Central memory CD4-positive, alpha-beta T cell (primary cell): ENCODE measurements at places on chromosomes 7 and 10.
A peak's percentile ranks its signal among the peaks of the same experiment; 100 is the strongest.

GRCh38 chr10:29866356-29866755 lies 193.0 kb downstream of the JCAD start:
- no peak for DNase-seq

DNA sequence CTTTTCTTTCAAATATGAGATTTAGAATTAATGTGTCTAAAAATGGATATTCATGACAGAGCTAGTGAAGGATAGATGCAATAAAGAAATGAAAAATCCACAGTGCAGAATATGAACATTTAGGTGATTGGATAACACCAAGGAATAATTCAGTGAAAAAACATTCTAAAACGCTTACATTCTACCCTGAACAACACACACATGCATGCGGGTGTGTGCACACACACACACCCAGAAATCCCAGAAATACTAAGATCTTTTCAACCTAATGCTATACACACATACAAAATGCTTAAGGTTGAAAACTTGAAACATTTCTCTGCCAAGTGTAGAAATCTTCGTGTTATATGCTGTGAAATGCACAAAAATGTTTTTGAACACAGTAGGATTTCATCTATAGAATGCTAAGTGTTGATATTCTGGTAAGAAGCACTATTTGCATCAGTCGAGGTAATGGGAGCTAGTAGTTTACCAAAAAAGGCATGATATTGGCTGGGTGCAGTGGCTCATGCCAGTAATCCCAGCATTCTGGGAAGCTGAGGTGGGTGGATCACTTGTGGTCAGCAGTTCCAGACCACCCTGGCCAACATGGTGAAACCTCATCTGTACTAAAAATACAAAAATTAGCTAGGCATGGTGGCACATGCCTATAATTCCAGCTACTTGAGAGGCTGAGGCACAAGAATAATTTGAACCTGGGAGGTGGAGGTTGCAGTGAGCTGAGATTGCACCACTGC lies 600.6 kb downstream of the PHTF2 start:
- no peak for DNase-seq

GRCh38 chr10:97131666-97132065 lies 54.1 kb downstream of the SLIT1 start:
- no peak for DNase-seq

- DNase-seq = no peak
Observed at GRCh38 chr7:69633122-69633831, 35.0 kb downstream of the AUTS2 start.

GRCh38 chr7:26375726-26376174 lies 84.1 kb downstream of the SNX10 start:
- DNase-seq = no peak

- no peak for DNase-seq
Observed at GRCh38 chr10:32105782-32106382, 49.7 kb upstream of the KIF5B start.

DNA sequence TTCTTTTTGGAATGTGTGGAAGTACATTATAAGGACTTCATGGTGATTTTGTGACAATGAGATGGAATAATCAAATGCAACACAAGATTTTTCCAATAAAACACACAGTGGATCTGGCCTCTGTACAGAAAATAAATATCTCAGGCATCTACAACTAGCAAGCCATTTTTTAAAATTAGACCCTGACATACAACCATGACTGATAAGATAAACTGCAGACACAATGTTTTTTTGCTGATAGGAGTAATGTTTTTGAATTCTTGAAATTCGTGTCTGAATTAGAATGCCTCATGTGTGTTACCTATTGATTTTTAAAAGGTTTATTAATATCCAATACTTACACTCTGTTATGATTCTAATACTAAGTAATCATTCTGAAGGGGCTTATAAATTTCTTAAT lies 328.1 kb downstream of the HGF start:
- no peak for DNase-seq

GRCh38 chr7:100176096-100177044 lies 811 bp downstream of the GPC2 start:
- DNase-seq = no peak

GRCh38 chr7:21368317-21368716 lies 59.6 kb upstream of the SP4 start:
- no peak for DNase-seq

- DNase-seq = peak; percentile 1
Observed at GRCh38 chr10:8034466-8035005, 20.0 kb upstream of the GATA3 start.

GRCh38 chr7:11415101-11415500 lies 416.9 kb downstream of the THSD7A start:
- DNase-seq = no peak

DNA sequence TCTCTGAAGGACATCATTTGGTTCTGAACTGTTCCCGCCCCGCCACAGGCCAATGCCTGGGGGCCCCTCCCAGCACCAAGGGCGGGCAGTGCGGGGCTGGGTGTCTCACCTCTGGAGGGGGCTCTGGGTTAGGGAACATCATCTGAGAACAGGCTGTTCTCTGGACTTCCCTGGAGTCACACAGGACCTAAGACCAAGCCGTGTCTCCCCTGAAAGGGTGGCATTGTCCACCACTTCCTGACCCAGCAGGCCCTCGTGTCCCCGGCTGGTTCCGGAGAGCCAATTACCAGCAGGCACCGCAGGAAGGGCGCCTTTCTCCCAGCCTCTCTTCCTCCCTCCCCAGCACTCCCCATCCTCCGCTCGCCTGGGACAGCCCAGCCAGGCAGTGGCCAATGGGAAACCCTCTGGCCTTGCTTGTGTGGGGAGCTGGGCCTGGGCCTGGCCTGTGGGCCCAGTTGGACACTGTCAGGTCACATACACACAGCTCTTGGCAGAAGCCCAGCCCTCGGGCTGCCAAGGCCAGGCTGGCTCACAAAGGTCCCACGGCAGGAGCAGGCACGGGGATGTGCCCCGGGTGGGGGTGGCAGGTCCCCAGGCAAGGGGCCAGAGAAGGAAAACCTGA lies 119.5 kb downstream of the SPDYE5 start:
- DNase-seq = no peak

GRCh38 chr10:6734286-6734685 lies 154.2 kb upstream of the PRKCQ start:
- no peak for DNase-seq

- DNase-seq = no peak
Observed at GRCh38 chr7:255038-255435, 34.9 kb upstream of the FOXL3 start.

GRCh38 chr7:135185471-135186260 lies 15.2 kb upstream of the CYREN start:
- DNase-seq = no peak

- DNase-seq = no peak
Observed at GRCh38 chr7:157274991-157275427, 61.8 kb upstream of the DNAJB6 start.

GRCh38 chr7:43700059-43700501 lies 29.2 kb downstream of the COA1 start:
- DNase-seq = peak; percentile 63

GRCh38 chr7:37212051-37212450 lies 236.6 kb downstream of the ELMO1 start:
- DNase-seq = no peak

- no peak for DNase-seq
Observed at GRCh38 chr7:105337529-105337928, 51.2 kb downstream of the SRPK2 start.

DNA sequence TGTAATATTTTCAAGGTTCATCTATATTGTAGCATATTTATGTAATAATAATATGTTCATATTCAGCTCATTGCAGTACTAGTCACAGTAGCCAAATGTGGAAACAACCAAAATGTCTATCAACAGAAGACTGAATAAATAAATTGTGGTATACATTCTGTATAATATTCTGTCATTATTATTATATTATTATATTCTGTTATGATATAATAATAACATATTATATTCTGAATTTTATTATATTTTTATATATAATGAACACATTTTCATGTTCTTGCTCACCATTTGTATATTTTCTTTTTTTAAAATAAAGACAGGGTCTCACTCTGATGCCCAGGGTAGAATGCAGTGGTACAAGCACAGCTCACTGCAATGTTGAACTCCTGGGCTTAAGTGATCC lies 91.2 kb upstream of the STARD3NL start:
- no peak for DNase-seq

DNA sequence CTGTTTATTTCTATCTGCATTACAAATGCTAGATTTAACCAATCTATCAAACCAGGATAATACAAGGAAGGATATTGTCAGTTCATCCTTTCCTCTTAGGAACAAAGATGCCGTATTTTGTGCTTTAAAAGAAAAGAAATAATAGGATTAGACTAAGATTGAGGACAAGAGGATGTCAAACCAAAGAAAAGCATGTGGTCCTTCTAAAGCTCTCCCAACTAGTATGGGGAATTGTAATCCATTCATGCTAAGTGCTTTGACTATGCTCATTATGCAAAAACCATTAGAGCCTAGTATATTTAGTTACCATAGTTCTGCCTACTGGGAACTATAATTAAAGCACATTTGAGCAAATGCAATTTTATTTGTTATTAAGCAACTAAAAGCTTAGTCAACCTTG lies 280.2 kb downstream of the GRM8 start:
- DNase-seq = no peak

DNA sequence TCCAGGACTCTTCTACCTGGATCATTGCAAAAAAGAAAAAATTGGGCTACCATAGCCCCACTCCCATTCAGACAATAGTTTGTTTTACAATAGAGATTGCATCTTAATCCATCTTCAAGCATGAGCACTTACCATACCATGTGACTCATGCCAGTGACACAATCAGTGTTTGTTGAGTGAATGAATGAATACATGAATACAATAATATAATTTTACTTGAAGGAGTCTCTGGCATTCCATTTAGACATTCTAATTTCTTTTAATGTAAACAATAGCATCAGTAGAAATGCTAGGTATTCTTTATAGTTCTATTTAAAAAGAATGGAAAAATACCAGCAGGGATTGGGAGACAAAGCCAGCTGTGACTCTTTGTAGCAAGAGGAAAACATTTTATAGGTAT lies 141.6 kb upstream of the AKR1E2 start:
- DNase-seq = no peak

DNA sequence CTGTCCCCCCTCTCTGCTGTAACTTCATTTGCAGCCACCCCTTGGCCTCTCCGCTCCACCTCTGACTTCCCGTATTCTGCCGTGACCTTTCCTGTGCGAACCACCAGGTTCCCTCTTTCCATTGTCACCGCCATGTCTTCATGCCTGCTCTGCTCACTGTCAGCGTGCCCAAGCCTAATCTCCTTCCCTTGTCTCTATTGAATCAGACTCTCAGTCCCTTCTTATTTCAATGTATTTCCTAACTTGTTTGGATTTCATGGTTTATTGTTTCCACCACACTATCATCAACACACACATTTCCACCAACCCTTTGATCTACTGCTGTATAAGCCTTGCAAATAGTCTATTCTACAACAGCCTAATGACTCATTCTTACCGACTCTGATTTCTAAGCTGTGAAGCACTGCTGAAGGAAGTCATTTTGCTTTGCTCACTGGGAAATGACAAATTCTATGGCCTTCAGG lies 30.0 kb upstream of the INHBA start:
- DNase-seq = no peak

DNA sequence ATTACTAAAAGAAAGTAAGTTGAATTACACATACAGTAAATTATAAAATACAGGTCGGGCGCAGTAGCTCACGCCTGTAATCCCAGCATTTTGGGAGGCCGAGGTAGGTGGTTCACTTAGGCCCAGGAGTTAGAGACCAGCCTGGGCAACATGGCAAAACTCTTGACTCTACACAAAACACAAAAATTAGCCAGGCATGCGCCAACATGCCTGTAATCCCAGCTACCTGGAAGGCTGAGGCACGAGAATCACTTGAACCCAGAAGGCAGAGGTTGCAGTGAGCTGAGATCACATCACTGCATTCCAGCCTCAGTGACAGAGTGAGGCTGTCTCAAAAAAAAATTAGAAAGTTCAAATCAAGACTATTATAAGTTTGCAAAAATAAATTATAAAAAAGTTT lies 174.9 kb downstream of the GALNT11 start:
- no peak for DNase-seq

- no peak for DNase-seq
Observed at GRCh38 chr10:78953113-78953798, 115.5 kb upstream of the ZMIZ1 start.

DNA sequence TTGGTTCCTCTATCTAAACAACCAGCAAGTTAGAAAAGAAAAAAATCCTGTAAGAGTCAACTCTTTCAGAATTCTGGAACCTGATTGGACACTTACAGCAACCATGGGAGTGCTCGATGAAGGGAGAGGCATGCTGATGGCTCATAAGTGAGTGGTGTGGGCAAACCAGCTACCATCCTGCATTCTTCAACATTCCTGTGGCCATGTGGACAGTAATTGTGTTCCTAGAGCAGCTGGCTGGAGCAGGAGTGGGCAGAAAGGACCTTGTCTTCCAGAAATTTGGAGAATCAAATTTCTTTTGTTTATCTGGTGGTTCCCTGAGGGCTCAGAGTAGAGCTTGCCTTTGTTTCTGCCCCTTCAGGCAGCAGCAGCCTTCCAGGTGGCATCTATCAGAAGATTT lies 22.5 kb upstream of the MYL7 start:
- no peak for DNase-seq

DNA sequence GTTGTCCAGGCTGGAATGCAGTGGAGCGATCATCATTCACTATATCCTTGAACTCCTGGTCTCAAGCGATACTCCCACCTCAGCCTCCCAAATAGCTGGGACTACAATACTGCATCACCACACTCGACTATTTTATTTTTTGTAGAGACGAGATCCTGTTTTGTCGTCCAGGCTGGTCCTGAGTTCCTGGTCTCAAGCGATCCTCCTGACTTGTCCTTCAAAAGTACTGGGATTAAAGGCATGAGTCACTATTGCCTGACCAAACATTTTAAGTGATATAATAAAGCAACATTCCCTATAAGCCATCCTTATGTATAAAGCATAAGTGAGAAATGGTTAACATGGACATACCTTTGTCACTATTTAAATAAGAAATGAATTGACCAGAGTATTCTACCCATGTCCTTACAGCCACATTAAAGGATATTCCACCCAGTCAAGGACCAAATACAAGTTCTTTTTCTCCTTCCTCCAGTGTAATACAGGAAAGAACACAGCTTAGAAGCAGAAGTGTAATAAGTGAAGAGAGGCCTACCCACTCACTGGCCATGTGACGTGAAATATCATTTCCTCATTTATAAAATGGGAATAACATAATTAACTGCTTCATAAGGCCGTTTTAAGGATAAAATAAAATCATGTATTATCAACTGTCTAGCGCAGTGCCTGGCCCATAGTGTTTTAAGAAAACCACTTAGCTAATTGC lies 82.0 kb downstream of the DOCK4 start:
- DNase-seq = no peak
